ENCODE measurements at places on chromosomes 7 and 10. TPM values are rescaled to one million over a fixed set of nuclear protein-coding genes. Genes with fewer than 3 reads are reported as not detected.

- H3K36me3 ChIP-seq = peaks cover 15% of the 10 kb centered on the region
- H3K27me3 ChIP-seq = no peaks in the 10 kb centered on the region
- DNase-seq = no peak
These were observed 24.5 kb downstream of the RSU1 start for GRCh38 chr10:16792675-16793074.

DNA sequence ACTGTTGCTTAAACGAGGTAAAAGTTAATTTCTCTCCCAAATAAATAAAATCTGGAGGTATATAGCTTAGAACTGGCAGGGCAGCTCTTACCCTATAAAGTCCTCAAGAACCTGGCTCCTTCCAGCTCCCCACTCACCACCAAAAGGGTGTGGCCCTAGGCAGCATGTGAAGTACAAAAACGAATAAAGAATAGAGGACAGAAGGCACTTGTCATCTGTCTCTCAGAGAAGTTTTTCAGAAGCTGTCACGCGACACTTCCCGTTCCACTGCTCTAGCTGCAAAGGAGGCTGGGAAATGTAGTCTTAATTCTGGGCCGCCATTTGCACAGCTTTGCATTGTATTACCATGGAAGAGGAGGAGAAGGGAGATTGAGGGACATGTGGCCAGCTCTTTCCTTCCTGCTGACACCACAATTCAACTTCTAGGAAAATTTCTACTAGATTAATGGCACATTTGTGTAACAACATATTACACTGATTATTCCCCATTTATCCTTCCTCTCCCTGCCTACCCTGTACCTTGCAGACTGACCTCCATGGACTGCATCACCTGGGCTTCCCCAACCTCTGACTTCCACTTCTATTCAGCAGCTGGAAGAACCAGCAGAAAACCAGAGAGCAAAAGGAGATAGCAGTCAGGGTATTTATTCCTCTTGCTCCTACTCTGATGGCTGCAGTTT lies 62.2 kb downstream of the CCDC71L start:
- H3K4me1 ChIP-seq = no peaks in the 10 kb centered on the region
- DNase-seq = peak; percentile 72
- no peaks in the 10 kb centered on the region for H3K36me3 ChIP-seq
- peaks cover 8% of the 10 kb centered on the region for H3K27me3 ChIP-seq
- no peak overlapping the region for H3K27ac ChIP-seq

DNA sequence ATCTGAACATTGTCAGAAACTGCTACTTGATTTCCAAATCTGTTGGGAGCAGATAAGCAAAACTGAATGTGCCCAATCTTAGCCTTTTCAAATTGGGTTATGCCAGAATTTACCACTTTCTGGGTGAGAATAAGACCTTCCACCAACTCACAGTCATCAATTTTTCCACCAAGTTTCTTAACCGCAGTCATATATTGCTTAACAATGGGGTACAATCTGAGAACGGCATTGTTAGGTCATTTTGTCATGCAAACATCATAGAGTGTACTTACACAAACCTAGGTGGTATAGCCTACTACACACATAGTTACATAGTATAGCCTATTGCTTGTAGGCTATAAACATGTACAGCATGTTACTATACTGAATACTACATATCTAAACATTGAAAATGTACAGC lies 16.0 kb downstream of the MRPS33 start:
- DNase-seq = no peak
- H3K27ac ChIP-seq = no peak overlapping the region
- no peaks in the 10 kb centered on the region for H3K36me3 ChIP-seq
- no peaks in the 10 kb centered on the region for H3K4me1 ChIP-seq

- H3K4me3 ChIP-seq = no peak overlapping the region
- no peak overlapping the region for H3K27ac ChIP-seq
- no peak for DNase-seq
- peaks cover 21% of the 10 kb centered on the region for H3K4me1 ChIP-seq
These were observed 135.4 kb downstream of the LRRC4 start for GRCh38 chr7:127895814-127896280.

DNA sequence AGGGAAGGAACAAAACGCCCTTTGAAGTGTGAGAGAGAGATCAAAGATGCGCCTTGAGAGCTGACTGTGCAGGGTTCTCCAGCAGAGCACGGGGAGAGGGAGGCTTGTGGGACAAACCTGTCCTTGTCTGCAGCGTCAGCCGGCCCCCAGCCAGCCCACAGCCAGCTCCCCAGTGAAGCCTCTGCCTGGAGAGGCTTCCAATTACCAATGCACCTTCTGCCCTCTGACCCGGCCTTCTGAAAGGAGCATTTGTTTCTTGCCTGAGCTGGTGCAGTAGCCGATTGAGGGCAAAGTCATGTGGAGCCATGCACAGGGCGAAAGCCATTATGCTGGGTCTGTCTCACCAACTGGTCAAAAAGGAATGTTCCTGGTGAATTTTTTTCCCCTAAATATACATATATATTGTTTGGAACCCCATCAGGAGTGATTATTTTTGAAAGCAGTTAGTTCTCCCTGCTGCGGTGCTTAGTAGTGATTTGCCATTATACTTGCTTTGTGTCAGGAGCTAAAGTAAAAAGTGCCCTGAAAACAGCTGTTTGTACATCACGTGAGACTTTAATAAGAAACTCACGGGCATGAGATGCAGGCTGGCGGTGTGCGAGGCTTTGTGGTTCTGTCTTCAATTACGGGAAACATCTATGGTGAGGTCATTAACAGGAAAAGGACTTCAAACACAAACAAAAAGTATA lies 268.6 kb downstream of the KLF6 start:
- H3K27ac ChIP-seq = peak overlapping the region; percentile 42
- peaks cover 4% of the 10 kb centered on the region for H3K27me3 ChIP-seq
- no peak overlapping the region for H3K4me3 ChIP-seq
- peaks cover 5% of the 10 kb centered on the region for H3K4me1 ChIP-seq
- DNase-seq = no peak

- no peaks in the 10 kb centered on the region for H3K4me1 ChIP-seq
- no peaks in the 10 kb centered on the region for H3K36me3 ChIP-seq
- H3K27ac ChIP-seq = no peak overlapping the region
- no peaks in the 10 kb centered on the region for H3K27me3 ChIP-seq
- DNase-seq = no peak
- no peak overlapping the region for H3K4me3 ChIP-seq
These were observed 129.1 kb upstream of the INSYN2A start for GRCh38 chr10:127325506-127325905.

- H3K27ac ChIP-seq = no peak overlapping the region
- no peak overlapping the region for H3K4me3 ChIP-seq
- no peaks in the 10 kb centered on the region for H3K27me3 ChIP-seq
- no peak for DNase-seq
- H3K4me1 ChIP-seq = no peaks in the 10 kb centered on the region
These were observed 52.6 kb downstream of the PFKP start for GRCh38 chr10:3119796-3120459.

- H3K4me1 ChIP-seq = no peaks in the 10 kb centered on the region
- no peaks in the 10 kb centered on the region for H3K36me3 ChIP-seq
- H3K27me3 ChIP-seq = peaks cover 4% of the 10 kb centered on the region
- no peak overlapping the region for H3K27ac ChIP-seq
- H3K4me3 ChIP-seq = no peak overlapping the region
- DNase-seq = no peak
These were observed 54.1 kb downstream of the ABLIM1 start for GRCh38 chr10:114603948-114604347.

GRCh38 chr7:97021747-97022490 lies 2.7 kb downstream of the DLX5 start:
- peak overlapping the region; percentile 20 for H3K4me3 ChIP-seq
- peaks cover 42% of the 10 kb centered on the region for H3K4me1 ChIP-seq
- H3K27ac ChIP-seq = peak overlapping the region; percentile 76
- no peak for DNase-seq

DNA sequence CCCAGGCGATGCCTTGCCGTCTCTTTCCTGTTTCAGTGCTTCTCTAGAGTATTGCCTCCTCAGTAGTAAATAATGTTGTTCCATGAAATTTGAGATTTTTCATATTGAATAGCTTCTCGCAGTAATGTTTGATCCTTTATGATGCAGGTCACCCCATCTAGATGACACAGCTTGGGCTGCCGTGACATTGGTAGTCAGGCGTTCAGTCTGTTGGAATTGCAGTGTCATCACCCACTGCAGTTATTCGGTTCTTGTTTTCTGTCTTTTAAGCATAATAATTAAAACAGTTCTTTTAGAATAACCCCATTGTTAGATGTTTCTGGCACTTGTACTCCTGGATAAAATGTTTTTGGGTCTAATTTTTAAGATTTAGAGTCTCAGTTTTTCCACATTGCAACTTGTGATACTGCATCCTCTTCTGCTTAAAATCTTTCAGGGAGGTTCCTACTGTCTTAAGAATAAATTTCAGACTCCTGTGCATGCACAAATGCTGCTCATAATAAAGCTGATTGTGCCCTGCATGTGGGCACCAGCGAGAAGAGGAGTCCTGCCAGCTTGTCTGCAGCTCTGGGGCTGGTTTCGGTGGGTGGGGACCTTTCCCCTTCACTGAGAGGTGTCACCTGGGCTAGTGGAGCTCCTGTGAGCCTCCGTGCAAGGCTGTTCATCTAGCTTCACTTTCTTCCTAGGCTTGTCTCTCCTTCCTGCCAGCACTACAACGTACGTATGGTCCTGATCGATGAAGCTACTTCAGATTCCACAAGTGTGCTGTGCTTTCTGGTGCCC lies 44.8 kb downstream of the SDK1 start:
- no peaks in the 10 kb centered on the region for H3K36me3 ChIP-seq
- H3K27ac ChIP-seq = no peak overlapping the region
- DNase-seq = no peak
- H3K4me1 ChIP-seq = no peaks in the 10 kb centered on the region

- DNase-seq = no peak
- H3K4me1 ChIP-seq = no peaks in the 10 kb centered on the region
- no peak overlapping the region for H3K27ac ChIP-seq
- H3K27me3 ChIP-seq = peaks cover 27% of the 10 kb centered on the region
- peaks cover 5% of the 10 kb centered on the region for H3K36me3 ChIP-seq
- H3K4me3 ChIP-seq = no peak overlapping the region
These were observed 145.6 kb downstream of the CCDC71L start for GRCh38 chr7:106515321-106515720.

DNA sequence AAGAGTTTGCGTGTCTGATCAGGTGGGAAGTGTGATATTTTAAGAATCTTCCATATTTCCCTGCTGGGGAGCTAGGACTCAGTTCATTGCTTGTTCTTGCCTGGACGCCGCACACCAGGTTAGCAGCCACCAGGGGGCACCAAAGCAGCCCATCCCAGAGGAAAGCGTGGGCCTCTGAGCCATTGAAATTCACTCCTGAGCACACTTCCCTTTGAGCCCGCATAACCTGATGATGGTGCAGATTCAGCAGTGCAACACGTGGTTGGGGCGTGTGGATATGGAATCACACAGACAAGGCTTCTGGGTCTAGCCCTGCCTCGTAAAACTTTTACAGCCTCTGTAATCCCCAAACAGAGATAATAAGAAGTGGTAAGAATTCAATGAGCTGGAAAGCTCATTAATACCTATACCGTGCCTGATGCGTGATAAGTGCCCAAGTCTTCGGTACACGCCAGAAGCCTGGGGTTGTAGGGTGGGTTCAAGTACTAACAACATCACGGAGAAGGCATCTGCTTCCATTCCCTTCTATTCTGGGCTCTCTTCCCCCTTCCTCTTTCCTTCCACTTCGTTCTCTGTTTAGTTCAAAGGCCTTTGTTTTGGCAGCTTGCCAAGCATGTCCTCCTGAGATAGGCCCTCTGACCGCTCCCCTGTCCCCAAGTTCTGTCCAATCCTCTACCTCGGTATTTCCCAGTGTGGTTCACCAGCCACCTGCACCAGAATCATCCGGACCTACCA lies 130.1 kb upstream of the KMT2E start:
- peak; percentile 63 for DNase-seq
- H3K36me3 ChIP-seq = no peaks in the 10 kb centered on the region
- no peak overlapping the region for H3K27ac ChIP-seq
- H3K4me3 ChIP-seq = peak overlapping the region; percentile 5
- peaks cover 10% of the 10 kb centered on the region for H3K4me1 ChIP-seq
- H3K27me3 ChIP-seq = no peaks in the 10 kb centered on the region

GRCh38 chr7:142508251-142508650 lies 241.0 kb upstream of the PRSS1 start:
- no peaks in the 10 kb centered on the region for H3K36me3 ChIP-seq
- no peak overlapping the region for H3K4me3 ChIP-seq
- H3K27me3 ChIP-seq = peaks cover 20% of the 10 kb centered on the region
- H3K4me1 ChIP-seq = no peaks in the 10 kb centered on the region
- DNase-seq = no peak
- H3K27ac ChIP-seq = no peak overlapping the region

DNA sequence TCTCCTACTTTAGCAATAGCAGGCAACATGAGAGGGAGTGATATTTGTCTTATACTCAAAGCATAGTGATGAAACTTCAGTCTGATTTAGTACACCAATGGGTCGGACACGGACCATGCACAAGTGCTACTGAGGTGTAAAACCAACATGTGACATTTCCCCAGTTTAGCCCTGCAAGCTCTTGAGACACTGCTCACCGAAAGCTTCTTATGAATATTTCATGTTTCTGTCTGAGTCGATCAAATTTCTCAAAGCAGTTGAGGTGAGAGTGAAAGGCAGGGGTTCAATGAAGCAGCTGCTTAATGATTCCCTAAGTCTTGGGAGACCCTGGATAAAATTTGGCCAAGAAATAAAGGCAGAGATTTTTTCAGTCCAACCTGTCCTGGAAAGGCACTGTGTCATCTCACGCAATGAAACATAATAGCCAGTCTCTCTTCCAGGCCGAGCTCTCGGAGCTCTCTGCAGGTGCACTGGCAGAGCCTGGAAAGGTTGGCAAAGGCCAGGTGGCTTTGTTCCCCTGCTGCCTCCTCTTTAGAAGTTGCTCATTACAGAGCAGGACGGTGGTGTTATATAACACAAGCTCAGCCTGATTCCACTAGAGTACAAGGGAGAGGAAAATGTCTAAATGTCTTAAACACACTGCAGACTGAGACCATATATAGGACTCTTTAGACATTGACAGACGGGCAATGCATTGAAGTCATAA lies 33.9 kb upstream of the XPNPEP1 start:
- H3K36me3 ChIP-seq = no peaks in the 10 kb centered on the region
- peaks cover 13% of the 10 kb centered on the region for H3K4me1 ChIP-seq
- no peaks in the 10 kb centered on the region for H3K27me3 ChIP-seq
- no peak for DNase-seq
- no peak overlapping the region for H3K27ac ChIP-seq
- H3K4me3 ChIP-seq = no peak overlapping the region

- DNase-seq = no peak
- no peaks in the 10 kb centered on the region for H3K27me3 ChIP-seq
- H3K4me3 ChIP-seq = no peak overlapping the region
- H3K27ac ChIP-seq = no peak overlapping the region
- peaks cover 3% of the 10 kb centered on the region for H3K36me3 ChIP-seq
These were observed 39.0 kb downstream of the SMNDC1 start for GRCh38 chr10:110265573-110266193.

GRCh38 chr7:37128327-37129034 lies 320.2 kb downstream of the ELMO1 start:
- H3K4me1 ChIP-seq = peaks cover 10% of the 10 kb centered on the region
- H3K27ac ChIP-seq = no peak overlapping the region
- H3K27me3 ChIP-seq = no peaks in the 10 kb centered on the region
- no peak for DNase-seq
- peaks cover 66% of the 10 kb centered on the region for H3K36me3 ChIP-seq

GRCh38 chr10:23376229-23376655 lies 31.6 kb upstream of the C10orf67 start:
- no peak for DNase-seq
- H3K27ac ChIP-seq = no peak overlapping the region
- peaks cover 17% of the 10 kb centered on the region for H3K4me1 ChIP-seq
- no peaks in the 10 kb centered on the region for H3K36me3 ChIP-seq

The PPP1R9A gene
- polyA plus RNA-seq = 1.3 TPM

The NEUROG3 gene
- not detected for polyA plus RNA-seq

The RSPH10B2 gene
- not detected for polyA plus RNA-seq

The GRID1 gene
- polyA plus RNA-seq = not detected

The VOPP1 gene
- 27.5 TPM for polyA plus RNA-seq

The SH2D4B gene
- not detected for polyA plus RNA-seq

The TRIM50 gene
- polyA plus RNA-seq = not detected

The H2AZ2 gene
- 165 TPM for polyA plus RNA-seq

The GIMAP6 gene
- polyA plus RNA-seq = 0.31 TPM

The NOS3 gene
- 0.29 TPM for polyA plus RNA-seq

The HIF1AN gene
- polyA plus RNA-seq = 29.7 TPM

All from naive B cell (primary cell).